ENCODE measurements at places on chromosomes 5 and 9.

DNA sequence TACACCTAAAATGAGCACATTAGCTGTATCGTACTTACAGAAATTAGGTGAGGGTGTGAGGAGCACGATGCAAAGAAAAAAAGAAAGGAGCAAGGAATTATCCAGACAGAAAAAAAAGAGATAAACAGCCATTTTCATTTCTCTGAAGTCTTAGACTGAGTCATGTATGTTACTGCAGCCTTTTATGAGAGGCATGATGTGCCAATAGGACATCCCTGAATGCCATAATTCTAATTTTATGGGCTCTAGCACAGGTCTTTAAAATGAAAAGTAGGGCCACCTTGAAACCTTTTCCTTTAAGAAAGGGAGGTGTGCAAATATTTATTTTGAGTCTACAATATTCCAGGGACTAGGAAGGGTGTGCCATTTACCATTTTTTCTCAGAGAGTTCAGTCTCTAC is 74.1 kb upstream of the PTPRD start:
- DNase-seq, result no peak

DNA sequence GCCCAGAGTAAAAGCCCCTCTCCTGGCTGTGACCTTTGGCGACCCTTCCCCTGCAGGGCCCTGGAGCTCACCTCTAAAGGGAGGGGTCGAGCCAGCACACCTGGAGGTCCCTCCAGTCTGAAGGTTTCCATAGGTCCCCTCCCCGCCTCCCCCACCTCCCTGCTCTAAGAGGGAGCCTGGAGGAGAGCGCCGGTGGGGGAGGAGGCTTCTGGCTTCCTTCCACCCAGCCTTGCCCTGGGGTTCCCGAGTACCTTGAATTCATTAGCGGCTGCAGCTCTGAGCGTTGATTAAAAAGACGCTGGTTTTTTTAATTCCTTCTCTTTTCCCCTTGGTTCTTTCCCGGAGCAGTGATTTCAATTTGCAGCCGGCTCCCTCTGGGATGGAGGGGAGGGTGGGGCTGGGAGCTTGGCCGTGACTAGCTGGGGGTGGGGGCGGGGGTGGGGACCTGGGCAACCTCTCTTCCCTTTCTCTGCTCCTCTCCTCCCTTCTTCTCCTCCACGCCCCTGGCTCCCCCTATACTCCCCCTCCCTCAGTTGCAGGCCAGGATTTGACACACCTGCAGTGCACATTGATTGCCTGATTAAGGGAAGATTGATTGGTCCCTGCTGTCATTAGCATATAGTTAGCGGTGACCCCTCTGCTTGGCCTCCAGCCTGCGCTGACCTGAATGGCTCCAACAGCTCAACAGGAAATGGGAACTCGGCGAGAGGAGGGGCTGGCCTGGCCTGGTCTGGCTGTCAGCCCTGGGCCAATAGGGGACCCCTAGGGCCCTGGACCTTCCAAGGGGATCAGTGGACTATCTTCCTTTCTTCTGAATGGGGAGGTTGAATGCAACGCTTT is 67.5 kb upstream of the RAPGEF1 start:
- no peak for DNase-seq

DNA sequence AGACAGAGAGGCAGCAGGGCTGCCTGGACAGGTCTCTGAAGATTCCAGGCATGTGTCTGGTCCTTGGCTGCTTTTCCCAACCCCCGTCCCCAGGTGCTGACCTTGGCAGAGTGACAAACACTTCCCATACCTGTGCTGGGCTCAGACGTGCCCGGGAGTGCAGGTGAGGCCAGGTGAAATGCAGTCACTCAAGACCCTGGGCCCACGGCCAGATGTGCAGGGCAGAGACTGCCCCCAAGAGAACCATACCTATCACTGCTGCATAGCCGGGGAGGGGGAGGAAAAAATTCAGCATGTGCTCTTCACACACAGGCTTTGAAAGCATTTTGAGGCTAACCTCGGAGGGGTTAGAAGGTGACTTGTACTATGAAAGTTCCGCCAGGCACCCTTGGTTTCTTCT is 22.6 kb downstream of the CCNJL start:
- no peak for DNase-seq

DNA sequence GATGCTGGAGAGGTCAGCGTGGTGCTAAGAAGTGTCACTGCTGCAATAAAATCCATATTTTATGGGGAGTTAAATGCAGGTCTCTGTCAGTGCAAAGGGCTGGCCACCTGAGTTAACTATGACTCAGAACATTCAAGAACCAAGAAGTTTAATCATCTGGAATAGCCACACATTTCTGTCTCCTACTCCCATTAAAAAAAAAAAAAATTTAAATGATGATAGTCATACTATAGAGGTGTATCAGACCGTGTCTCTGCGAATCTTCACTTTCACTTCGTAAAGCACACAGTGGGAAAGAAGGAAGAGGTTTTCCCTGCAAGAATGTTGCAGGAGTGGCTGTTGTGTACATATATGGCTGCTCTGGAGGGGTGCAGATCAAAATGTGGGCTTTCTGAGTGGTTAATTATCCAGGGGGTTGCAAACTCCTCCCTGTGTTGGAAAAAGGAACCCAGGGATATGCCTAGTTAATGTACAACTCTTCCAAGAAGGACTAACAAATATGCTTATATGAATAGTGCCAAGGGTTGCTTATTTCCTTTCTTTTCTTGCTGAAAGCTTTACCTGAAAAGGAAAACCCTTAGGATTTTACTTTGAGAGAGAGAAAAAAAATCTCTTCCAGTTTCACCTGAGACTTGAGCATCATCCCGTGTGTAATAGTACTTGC is 1.5 kb downstream of the CDH6 start:
- DNase-seq, result no peak

- DNase-seq, result no peak
These were observed 19.6 kb upstream of the ARL15 start for GRCh38 chr5:54329731-54330709.

DNA sequence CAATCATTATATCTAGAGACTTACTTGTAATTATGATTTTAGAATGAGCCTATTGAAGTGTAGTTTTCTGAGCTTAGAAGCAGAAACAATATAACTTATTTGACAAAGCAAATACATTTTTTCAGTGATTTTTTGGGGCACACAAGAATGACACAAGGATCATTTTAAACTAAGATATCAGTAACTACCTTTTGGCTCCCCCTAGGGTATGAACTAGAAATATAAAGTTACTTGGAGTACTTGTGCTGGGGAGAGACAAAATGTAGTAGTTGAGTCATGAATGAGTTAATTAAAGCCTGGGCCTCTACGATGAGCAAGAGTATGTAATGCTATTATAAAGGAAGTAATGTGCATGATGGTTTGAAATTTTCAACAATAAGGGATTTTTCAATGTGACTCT is 1244.1 kb upstream of the ACO1 start:
- no peak for DNase-seq

DNA sequence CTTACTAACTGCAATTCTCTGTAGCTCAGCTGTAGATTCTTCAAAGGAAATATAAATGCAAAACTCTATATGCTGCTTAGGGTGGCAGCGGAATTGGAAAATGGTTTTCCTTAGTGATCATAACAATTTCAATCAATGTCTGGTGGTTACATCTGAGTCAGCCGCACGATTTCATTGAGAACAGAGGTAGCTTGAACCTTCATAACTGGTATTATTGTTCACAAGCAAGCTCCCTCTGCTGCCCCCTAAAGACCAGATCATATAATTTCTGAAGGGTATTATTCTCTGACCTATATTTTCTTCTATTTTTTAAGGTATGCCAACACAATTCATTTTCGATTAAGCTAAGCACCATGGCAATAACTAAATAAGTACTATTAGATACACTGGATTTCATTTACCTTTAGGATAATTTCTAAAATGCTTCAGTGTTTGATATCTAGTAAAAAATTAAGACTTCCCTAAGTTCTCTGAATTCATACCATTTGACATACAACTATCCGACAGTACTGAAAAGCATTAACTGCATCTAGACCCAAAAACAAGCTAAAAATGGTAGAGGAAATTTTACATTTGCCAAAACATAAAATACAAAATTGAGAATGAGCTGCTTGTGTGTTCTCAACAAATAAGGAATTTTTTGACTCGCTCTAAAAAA is 181.1 kb upstream of the SPEF2 start:
- no peak for DNase-seq

- no peak for DNase-seq
These were observed 25.9 kb upstream of the SELENOP start for GRCh38 chr5:42837601-42838000.

DNA sequence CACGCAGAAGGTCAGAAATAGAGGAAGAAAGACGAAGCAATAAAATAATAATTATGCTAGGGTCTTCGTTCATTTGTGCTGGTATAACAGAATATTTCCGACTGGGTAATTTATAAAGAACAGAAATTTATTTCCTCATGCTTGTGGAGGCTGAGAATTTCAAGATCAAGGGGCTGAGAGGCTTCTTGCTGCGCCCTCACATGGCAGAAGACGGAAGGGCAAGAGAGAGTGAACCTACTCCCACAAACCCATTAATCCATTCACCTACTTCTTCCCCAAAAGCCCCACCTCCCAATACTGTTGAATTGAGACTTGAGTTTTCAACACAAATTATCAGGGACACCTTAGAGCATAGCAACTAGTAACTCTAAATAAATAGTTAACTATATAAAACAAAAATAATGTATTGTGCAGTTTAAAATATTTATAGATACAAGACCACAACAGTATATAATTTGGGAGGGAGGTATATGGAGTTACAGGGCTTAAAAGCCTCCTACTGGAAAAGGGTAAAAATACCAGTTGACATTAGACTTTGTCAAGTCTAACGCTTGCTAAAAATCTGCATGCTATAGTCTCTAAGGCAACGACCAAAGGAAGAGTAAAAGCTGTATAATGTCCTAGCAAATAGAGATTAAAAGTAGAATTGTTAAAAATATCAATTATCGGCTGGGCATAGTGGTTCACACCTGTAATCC is 40.3 kb upstream of the NAA35 start:
- DNase-seq, result no peak

GRCh38 chr9:131889437-131890251 is 149.8 kb upstream of the RAPGEF1 start:
- no peak for DNase-seq

GRCh38 chr5:60339691-60340201 is 360.2 kb downstream of the DEPDC1B start:
- peak; percentile 62 for DNase-seq

DNA sequence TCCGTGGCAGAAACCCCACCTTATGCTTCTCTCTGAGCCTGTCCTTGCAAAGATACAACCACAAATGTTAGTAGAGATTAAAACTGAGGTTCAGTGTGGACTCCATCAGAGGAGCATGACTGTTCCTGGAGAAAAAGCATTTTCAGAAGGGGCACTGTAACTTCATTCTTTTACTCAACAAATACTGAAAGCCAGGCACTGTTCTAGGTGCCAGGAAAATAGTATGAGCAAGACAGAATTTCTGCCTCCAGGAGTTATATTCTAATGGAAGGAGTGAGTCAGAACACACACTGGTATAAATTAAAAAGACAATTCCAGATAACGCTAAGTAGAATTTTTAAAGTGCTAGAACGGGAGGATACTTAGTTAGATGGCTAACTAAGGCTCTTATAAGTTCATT is 251.4 kb upstream of the GAS1 start:
- no peak for DNase-seq

DNA sequence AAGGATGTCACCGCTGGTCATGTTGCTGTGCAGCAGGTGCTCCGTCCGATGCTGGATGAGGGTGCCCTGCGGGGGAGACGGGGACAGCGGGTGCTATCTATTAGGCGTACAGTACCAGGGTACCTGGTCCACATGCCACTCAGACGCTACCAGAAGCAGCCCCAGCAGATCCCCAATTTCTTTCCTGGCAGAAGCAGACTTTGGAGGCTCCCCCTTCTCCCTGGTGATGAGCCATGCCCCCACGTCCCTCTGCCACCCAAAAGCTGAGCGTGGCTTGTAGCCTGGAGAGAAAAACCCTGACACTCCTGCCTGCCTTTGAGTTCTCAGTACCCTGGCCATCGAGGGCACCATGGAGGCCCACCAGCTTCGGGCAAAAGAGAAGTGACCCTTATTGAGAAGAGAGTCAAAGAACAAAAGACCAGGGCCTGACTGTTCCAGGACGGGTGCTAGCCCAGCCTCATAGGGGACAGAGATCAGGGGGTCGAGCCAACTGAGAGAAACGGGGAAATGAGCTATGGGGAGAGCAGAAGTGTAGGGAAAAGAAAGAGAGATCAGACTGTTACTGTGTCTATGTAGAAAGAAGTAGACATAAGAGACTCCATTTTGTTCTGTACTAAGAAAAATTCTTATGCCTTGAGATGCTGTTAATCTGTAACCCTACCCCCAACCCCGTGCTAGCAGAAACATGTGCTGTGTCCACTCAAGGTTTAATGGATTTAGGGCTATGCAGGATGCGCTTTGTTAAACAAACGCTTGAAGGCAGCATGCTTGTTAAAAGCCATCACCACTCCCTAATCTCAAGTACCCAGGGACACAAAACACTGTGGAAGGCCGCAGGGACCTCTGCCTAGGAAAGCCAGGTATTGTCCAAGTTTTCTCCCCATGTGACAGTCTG is 62.0 kb upstream of the ZNF354B start:
- no peak for DNase-seq

DNA sequence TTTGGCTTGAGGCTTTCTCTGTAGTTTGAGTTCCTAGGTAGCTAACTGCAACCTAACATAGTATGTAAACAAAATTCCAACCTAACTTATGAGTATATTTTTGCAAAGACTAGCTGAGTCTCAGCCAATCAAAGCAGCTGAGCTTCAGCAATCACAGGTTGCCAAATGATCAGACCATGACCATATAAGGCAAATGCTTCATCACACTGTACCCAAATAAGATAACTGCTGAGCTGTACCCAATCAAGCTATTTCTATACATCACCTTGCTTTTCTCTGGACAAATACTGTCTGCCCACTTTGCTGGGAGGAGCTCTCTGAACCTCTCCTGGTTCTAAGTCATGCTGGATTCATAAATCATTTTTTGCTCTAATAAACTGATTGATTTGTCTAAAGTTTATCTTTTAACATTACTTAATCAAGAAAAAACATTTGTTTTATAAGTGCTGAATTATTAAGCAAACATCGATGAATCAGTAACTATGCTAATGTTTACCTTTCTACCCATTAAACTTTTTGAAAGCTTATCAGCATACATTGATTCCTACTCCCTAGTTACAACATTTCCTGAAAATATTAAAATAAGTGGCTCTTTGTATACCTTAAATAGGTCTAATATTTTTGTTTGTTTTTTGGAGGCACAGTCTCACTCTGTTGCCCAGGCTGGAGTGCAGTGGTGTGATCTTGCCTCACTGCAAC is 129.7 kb upstream of the PCA3 start:
- no peak for DNase-seq

GRCh38 chr9:11992866-11993265 is 700.3 kb upstream of the TYRP1 start:
- DNase-seq, result no peak

DNA sequence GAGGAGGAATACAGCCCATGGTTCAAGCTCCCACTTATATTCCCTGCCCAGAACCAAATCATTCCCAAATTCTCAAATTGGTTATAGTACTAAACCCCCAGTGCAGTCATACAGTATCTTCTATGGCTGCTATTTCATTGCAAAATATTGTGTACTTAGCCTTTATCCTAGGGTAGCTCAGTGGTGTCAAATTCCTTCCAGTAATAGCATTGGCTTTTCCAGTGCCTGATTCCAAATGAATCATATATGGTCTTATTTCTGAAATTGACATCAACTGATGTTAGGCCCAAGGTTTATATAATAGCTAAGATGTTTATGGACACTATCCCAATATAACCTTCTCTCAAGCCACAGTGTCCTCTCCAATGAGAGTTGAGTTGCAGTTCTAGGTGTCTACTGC is 256.7 kb downstream of the NDUFS4 start:
- DNase-seq, result no peak

All from anterior cingulate cortex (tissue), 58 donors.